Activated naive CD8-positive, alpha-beta T cell treated with anti-CD3 and anti-CD28 coated beads, Interleukin-2, amount 50 U/mL, for 24 hours (primary cell): ENCODE measurements at places on chromosomes 16 and 17.

DNA sequence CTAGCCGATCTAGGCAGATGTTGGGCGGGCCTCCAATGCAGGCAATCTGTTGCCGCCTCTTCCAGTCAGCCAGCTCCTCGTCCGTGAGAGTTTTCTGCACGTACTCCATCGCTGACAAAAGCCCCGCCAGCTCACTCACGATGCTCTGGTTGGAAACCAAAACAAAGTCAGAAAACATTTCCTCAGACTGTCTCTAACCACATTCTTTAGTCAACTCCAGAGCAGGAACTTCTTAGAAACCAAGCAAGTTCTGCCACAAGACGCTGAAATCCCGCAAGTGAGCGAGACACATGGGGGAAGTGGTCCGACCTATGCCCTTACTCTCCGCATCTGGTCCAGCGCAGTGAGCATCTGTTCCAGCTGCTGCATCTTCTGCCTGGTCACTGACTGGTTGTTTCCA, 49.1 kb downstream of the STAT5A start:
- peak overlapping the region; percentile 55 for H3K4me3 ChIP-seq
- peaks cover 85% of the 10 kb centered on the region for H3K4me1 ChIP-seq
- DNase-seq, result peak; percentile 75

GRCh38 chr17:31274252-31274651, 22.8 kb downstream of the OMG start:
- no peak overlapping the region for H3K4me3 ChIP-seq
- no peaks in the 10 kb centered on the region for H3K27me3 ChIP-seq
- no peak for DNase-seq
- peaks cover 23% of the 10 kb centered on the region for H3K36me3 ChIP-seq
- no peak overlapping the region for H3K27ac ChIP-seq
- H3K4me1 ChIP-seq, result peaks cover 3% of the 10 kb centered on the region

DNA sequence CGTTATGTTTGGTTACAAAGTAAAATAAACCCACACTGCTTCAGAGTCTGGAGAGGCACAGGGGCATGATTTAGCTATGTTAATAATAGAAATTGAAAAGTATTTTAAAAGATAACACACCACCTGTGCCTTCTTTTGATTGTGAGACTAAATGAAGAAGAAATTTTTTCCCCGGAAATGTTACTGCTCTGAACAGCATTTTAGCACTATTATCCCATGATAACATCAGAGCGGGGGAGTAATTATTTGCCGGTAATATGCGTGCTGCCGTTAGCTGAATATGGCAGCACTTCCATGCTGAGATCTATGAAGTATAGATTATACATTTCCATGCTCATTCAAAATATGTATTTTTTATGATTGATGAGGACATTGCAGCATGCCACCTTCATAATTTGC, 500.2 kb upstream of the HSBP1 start:
- H3K27me3 ChIP-seq, result no peaks in the 10 kb centered on the region
- no peaks in the 10 kb centered on the region for H3K36me3 ChIP-seq
- no peak overlapping the region for H3K27ac ChIP-seq
- no peak overlapping the region for H3K4me3 ChIP-seq
- H3K4me1 ChIP-seq, result no peaks in the 10 kb centered on the region

DNA sequence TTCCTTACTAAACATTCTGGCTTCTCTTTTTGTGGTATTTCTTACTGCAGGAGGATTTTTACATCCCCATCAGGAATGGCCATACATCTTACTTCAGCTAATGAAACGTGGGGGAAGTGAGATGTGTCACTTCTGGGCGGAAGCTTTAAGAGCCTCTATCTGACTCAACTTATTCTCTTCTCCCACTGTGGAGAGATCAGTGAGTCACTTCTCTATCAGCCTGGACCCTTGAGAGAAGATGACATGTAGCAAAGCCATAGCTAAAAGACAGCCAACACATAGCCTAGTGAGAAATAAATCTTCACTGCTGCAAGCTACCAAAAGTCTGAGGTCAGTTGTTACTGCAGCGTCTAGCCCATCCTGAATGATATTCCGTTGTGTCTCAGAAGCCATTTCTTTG, 1066.7 kb upstream of the RBFOX1 start:
- no peaks in the 10 kb centered on the region for H3K36me3 ChIP-seq
- DNase-seq, result no peak
- no peaks in the 10 kb centered on the region for H3K4me1 ChIP-seq

- H3K36me3 ChIP-seq, result no peaks in the 10 kb centered on the region
- H3K4me1 ChIP-seq, result peaks cover 12% of the 10 kb centered on the region
- H3K4me3 ChIP-seq, result peak overlapping the region; percentile 71
- no peak for DNase-seq
Measured at GRCh38 chr17:46977750-46978488, 1.1 kb downstream of the RPRML start.

GRCh38 chr17:219696-220095, 38.2 kb upstream of the DOC2B start:
- no peak overlapping the region for H3K27ac ChIP-seq
- H3K4me1 ChIP-seq, result no peaks in the 10 kb centered on the region
- DNase-seq, result no peak
- no peaks in the 10 kb centered on the region for H3K27me3 ChIP-seq
- H3K36me3 ChIP-seq, result no peaks in the 10 kb centered on the region

- H3K36me3 ChIP-seq, result no peaks in the 10 kb centered on the region
- peaks cover 10% of the 10 kb centered on the region for H3K4me1 ChIP-seq
- no peak overlapping the region for H3K27ac ChIP-seq
- no peak overlapping the region for H3K4me3 ChIP-seq
Measured at GRCh38 chr16:80023865-80024264, 423.3 kb upstream of the MAF start.

DNA sequence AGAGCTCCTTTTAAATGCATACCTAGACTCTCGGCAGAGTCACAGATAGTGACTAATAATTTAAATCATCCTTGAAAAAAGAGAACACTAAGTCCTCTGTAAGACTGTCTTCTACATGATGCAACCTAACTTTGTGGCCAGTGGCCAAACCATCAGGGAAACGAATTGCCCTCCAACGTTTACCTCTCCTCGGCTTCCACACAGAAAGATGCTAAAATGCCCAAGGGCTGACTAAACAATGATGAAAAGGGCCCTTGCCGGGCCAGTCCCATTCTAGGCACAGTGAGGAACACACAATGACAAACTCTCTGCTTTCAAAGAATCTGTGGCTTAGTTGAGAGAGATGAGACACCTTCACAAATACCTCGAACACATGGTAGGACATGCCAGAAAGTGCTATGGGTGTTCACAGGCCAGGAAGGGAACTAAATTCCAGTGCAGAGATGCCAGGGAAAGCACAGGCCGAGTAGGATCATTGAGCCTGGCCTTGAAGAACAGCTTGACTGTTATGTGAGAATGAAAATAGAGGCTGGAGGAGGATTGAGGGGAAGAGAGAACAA, 35.3 kb upstream of the PITPNM3 start:
- H3K36me3 ChIP-seq, result peaks cover 62% of the 10 kb centered on the region
- no peak for DNase-seq
- peaks cover 7% of the 10 kb centered on the region for H3K4me1 ChIP-seq
- no peak overlapping the region for H3K4me3 ChIP-seq
- no peak overlapping the region for H3K27ac ChIP-seq
- H3K27me3 ChIP-seq, result no peaks in the 10 kb centered on the region

DNA sequence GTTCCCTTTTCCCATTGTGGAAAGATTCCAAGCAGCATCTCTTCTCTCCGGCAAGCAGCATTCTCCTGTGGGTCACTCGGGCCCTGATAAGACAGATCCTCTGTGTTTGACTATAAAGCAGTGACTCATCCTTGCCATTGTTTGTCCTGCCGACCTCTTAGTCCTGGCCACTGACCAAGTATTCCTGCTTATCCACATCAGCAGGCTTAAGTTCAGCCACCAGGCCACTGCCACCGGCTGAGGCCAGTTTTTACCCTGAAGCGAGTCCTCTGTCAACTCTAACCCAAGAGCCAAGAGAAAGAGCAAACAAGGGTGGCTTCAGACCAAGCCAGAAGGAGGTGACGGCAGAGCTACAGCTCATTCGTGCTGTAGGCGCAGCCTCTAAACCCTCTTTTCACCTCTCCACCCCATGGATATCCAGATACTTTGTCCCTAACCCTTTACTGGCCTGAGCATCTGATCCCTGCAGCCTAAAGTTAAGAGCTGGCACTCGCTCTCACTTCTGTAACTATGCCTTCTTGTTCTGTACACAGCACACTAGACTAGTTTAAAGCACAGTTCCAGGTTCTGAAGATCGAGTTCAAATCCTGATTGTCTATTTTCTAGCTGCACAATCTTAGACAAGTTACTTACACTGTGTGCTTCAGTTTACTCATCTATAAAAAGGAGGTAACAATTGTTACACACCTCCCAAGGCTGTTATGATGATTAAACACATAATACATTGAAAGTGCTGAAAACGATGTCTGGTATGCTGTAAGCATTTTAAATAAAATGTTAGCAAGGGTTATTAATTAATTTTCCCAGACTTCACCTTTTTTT, 31.0 kb downstream of the SOX9 start:
- no peak for DNase-seq
- no peak overlapping the region for H3K4me3 ChIP-seq
- H3K36me3 ChIP-seq, result no peaks in the 10 kb centered on the region
- H3K27me3 ChIP-seq, result peaks cover 4% of the 10 kb centered on the region
- no peaks in the 10 kb centered on the region for H3K4me1 ChIP-seq

- H3K4me3 ChIP-seq, result no peak overlapping the region
- peak; percentile 42 for DNase-seq
- no peaks in the 10 kb centered on the region for H3K36me3 ChIP-seq
- H3K4me1 ChIP-seq, result peaks cover 5% of the 10 kb centered on the region
Measured at GRCh38 chr16:27972500-27972899, 91.0 kb downstream of the GSG1L start.

DNA sequence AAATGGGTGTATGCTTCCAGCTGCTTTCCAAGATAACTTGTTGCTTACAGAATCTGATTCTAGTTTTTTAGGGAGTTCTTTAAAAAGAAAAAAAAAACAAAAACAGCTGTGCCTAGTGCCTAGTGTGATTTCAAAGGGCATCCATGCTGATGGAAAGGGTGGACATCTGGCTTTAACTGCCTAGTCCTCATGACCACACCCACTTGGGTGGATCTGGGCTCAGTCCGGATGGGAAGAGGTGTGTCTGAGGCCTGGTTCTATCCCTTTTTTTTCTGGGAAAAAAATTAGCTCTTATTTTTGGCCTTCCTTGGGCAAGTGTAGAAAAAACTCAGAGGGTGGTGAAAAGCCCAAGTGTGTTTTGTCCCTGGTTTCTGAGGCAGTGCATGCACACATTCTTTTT, 132.3 kb upstream of the CDH11 start:
- no peaks in the 10 kb centered on the region for H3K4me1 ChIP-seq
- no peaks in the 10 kb centered on the region for H3K36me3 ChIP-seq
- no peak for DNase-seq
- H3K4me3 ChIP-seq, result no peak overlapping the region

DNA sequence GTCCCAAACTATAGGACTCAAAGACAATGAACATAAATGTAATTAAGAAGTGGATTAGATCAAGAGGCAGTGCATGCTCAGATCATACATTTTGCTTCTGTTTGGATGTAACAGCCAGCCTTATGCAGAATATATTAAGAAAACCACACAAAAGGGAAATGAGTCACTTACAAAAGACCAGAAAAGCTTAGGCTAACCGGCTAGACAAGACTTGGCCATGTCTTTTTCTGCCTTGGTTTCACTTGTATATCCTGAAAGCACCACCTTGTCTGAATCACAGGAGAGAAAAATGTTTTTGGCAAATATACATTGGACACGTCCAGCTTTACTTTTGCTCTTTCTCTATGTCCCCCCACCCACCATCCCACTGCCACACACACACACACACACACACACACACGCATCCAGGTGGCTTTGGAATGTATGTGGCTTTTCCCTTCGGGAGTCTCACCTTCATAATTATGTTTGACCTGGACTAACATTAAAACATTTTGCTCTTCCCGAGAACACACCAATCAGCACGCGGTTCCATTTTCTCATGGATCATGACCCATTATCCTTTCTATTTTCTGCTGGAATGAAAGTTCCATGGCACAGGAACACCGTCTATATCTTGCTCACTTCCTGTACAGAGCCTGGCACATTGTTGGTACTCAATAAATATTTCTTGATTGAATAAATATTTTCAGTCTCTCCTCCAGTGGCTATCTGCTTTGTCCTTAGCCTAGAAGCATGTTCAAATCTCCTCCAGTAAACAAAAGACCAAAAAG, 64.6 kb downstream of the CDK5R1 start:
- H3K4me3 ChIP-seq, result peak overlapping the region; percentile 26
- peaks cover 41% of the 10 kb centered on the region for H3K4me1 ChIP-seq
- no peaks in the 10 kb centered on the region for H3K27me3 ChIP-seq

- DNase-seq, result no peak
- peaks cover 32% of the 10 kb centered on the region for H3K36me3 ChIP-seq
- no peak overlapping the region for H3K4me3 ChIP-seq
Measured at GRCh38 chr16:75398333-75398732, 35.0 kb downstream of the CFDP1 start.

DNA sequence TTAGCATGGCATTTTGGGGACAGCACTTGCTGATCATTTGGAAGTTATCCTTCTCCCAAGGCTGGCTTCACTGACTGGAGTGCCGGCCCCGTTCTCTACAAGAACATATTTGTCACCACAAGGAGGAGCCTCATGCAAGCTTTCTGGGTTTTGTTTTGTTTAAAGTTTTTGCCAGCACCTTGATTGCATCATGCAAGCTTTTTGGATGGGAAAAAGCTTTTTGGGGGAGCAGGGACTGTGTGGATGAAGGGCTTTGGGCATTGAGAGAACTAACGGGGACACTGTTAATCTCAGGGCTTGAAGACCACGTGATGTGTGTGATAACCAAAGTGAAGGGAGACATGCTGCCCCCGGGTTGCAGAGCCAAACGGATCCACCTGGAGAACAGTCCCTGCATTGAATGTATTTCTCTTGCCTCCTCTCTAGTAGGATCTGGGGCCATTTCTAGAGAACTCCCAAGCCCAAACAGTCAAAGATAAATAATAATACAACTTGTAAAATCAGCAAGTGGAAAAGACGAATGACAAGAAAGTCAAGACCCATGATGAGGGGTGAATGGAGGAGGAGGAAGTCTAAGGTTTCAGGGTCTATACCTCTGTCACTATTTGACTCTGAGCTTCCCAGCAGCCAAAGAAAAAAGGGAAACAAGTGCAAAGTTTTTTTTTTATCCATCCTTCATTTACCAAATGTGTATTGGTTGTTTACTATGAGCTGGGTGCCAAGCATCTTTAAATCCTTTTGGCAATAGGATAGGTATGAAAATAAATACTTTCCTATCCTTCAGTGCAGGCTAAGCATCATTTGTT, 17.2 kb downstream of the TMEM114 start:
- H3K27me3 ChIP-seq, result peaks cover 22% of the 10 kb centered on the region
- DNase-seq, result no peak
- peaks cover 1% of the 10 kb centered on the region for H3K4me1 ChIP-seq
- H3K36me3 ChIP-seq, result no peaks in the 10 kb centered on the region

GRCh38 chr16:23837553-23838308, 1.9 kb downstream of the PRKCB start:
- peaks cover 24% of the 10 kb centered on the region for H3K36me3 ChIP-seq
- peak overlapping the region; percentile 99 for H3K4me3 ChIP-seq
- no peak for DNase-seq
- no peaks in the 10 kb centered on the region for H3K27me3 ChIP-seq

GRCh38 chr17:75689441-75689873, 22.3 kb downstream of the SAP30BP start:
- peak; percentile 32 for DNase-seq
- H3K4me1 ChIP-seq, result peaks cover 69% of the 10 kb centered on the region
- H3K27ac ChIP-seq, result peak overlapping the region; percentile 82
- H3K36me3 ChIP-seq, result peaks cover 30% of the 10 kb centered on the region
- peak overlapping the region; percentile 50 for H3K4me3 ChIP-seq
